ENCODE measurements at places on chromosomes 2 and 18. TPM values are rescaled to one million over a fixed set of nuclear protein-coding genes. Genes with fewer than 3 reads are reported as not detected.
A peak's percentile ranks its signal among the peaks of the same experiment; 100 is the strongest.

DNA sequence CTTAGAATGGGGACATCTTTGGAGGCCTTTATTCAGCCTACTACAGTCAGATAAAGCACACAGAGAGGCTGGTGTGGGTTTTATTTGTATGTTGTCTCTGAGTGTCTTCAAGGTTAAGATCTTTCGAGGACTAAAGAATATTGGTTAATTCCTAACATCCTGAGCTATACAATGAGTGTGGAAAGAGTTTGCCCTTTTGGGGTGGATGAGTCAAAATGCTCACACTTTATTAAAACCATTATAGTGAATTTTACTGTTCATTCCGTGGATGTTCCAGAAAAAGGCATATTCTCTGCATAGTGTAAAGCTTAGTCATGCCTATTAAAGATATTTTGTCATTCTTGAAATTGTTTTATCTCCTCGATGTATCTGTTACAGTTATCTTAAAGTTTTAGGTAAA is 29.1 kb upstream of the SLC38A11 start:
- no peak for DNase-seq

GRCh38 chr2:8215159-8215863 is 466.5 kb upstream of the ID2 start:
- no peak for DNase-seq

DNA sequence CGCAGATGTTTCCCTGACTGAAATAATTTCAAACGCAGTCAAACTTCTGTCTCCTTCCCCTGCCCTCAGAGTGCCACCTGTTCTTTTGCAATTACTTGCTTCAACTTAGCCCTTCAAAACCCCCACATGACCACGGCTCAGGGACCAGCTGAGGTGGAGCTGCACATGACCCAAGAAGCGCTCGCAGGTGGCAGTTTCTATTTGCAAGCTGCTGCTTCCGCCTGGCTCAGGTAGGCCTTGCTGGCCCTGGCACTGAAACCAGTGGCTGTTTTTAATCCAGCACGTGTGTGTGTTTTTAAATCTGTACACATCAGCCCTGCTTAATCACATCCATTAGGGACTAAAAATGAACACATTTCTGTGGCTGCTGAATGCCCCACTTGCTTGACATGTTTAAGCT is 95.3 kb downstream of the CCDC93 start:
- no peak for DNase-seq

- no peak for DNase-seq
Observed at GRCh38 chr2:135072125-135072997, 20.3 kb downstream of the RAB3GAP1 start.

DNA sequence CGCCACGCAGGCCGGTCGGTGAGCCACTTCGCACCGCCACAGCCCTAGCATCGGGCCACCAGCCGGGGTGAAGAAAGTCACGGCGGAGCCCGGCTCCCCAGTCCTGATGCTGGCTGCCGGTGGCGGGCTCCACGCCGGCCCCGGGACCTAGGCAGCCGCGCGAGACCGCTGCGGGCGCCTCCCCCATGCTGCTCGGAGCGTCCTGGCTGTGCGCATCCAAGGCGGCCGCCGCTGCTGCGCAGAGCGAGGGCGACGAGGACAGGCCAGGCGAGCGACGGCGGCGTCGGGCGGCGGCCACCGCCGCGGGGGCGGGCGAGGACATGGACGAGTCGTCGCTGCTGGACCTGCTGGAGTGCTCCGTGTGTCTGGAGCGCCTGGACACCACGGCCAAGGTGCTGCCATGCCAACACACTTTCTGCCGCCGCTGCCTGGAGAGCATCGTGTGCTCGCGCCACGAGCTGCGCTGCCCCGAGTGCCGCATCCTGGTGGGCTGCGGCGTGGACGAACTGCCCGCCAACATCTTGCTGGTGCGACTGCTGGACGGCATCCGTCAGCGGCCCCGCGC is 433 bp downstream of the SH3RF3 start:
- DNase-seq = no peak

DNA sequence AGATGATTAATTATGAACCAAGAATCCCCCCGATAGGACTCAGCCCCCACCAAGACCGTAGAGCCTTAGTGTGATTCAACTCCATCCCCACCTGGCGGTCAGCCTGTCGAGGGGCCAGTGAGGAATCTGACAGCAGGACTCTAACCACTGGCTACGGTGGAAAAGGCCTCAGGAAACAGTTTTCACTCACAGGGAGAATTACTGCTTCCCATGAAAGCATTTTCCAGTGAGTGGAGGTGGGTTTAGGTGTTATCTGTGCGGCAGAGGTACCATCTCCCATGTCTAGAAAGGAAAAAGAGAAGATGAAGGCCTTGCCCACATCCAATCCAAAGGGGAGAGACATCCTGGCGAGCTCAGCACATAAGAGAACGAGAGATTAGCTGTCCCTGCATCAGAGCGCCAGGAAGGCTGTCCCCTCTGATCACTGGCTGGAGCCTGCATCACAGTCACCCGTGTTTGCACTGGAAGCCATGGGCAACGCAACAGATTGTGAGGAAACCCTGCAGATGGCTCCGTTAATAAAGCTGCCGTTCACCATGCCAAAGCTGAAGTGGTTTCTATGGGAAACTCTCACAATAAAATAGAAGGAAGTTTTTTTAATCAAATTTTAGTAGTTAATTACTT is 22.3 kb downstream of the COX7A2L start:
- DNase-seq = no peak

DNA sequence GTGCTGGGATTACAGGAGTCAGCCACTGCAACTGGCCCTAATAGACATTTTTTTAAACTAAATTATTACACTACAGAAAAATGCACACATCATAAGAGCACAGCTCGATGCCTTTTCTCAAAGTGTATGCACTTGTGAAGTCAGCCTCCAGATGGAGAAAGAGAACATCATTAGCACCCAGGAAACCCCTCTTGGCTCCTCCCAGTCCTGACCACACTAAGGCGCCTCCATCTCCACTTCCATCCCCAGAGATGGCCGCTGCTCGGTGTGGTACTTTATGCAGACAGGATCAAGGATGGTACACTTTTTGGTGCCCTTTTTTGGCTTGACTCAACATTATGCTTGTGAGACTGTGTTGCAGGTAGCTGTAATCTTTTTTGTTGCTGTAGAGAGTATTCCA is 34.8 kb downstream of the RRM2 start:
- DNase-seq = no peak

GRCh38 chr18:44895176-44895798 is 214.6 kb downstream of the SETBP1 start:
- no peak for DNase-seq

- DNase-seq = no peak
Observed at GRCh38 chr2:48589170-48589767, 28.4 kb upstream of the GTF2A1L start.

GRCh38 chr2:191341436-191341835 is 96.2 kb downstream of the MYO1B start:
- DNase-seq = no peak

GRCh38 chr2:12965540-12966269 is 249.0 kb downstream of the TRIB2 start:
- DNase-seq = no peak

- DNase-seq = no peak
Observed at GRCh38 chr2:199465988-199466691, 8.4 kb upstream of the SATB2 start.

- peak; percentile 4 for DNase-seq
Observed at GRCh38 chr2:185291035-185291647, 447.5 kb upstream of the FSIP2 start.

DNA sequence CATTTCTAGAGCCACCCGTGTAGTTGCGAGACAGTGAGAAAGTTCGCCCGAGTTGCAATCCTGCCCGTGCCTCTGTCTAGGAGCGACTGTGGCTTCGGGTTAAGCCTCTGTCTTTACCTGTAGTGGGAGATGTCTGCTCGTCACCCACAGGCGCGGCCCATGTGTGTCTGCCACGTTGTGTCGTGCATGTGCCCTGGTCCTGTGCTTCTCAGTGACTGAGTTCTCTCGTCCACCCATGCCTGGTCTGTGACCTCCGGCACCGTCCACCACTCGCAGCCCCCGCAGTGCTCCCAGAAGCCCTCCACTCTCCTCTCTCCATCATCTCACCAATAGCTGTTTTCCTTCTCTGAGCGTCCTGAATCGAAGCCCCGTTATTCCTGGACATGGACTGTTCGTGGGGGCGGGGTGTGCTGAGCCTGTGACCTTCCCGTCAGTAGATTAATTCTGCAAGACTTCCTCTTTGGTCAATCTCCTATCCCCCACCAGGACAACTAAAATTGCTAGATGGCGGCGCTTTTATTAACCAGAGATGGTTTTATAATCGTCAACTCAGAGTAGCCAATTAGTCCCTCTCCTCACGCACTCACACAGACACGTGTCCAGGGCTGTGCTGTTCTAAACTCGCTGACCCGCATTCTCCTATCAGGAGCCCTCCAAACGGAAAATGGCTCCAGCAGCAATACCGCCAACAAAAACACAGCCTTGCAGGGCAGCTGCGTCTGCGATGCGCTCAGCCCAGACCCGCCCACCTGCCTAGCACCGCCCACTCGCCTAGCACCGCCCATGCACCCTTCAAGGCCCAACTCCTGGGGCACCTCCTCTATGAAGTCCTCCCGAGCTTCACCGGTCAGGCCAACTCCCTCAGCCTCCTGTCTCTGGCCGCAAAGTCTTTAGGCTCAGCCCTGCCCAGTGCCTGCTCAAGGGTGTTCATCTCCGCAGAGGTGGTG is 119.4 kb downstream of the TWIST2 start:
- DNase-seq = no peak

GRCh38 chr2:220533485-220533884 is 906.1 kb downstream of the SLC4A3 start:
- DNase-seq = no peak

GRCh38 chr2:177658309-177658708 is 265.7 kb downstream of the AGPS start:
- DNase-seq = no peak

The KIDINS220 gene
- 99.5 TPM for polyA plus RNA-seq

The SERPINB12 gene
- not detected for polyA plus RNA-seq

The VIL1 gene
- polyA plus RNA-seq = 21.5 TPM

The ALPP gene
- polyA plus RNA-seq = not detected

The SPR gene
- 11.5 TPM for polyA plus RNA-seq

The TDRD15 gene
- polyA plus RNA-seq = not detected

The PLCD4 gene
- 7.4 TPM for polyA plus RNA-seq

The PID1 gene
- 7.9 TPM for polyA plus RNA-seq

The SRD5A2 gene
- polyA plus RNA-seq = 0.06 TPM

The COMMD1 gene
- 56.6 TPM for polyA plus RNA-seq

The CYP27C1 gene
- 8.3 TPM for polyA plus RNA-seq

The SEMA4F gene
- polyA plus RNA-seq = 6.7 TPM

The REEP1 gene
- 3.4 TPM for polyA plus RNA-seq

The FAM237A gene
- polyA plus RNA-seq = not detected

The FAM228B gene
- 31.2 TPM for polyA plus RNA-seq

The MARCO gene
- polyA plus RNA-seq = not detected

The MEP1B gene
- 0.14 TPM for polyA plus RNA-seq

The TCF7L1 gene
- 51.3 TPM for polyA plus RNA-seq

Data from right renal pelvis (tissue), 4 donors.